WTC11 (cell line): ENCODE measurements at places on chromosomes 3 and 15.
A peak's percentile ranks its signal among the peaks of the same experiment; 100 is the strongest.

DNA sequence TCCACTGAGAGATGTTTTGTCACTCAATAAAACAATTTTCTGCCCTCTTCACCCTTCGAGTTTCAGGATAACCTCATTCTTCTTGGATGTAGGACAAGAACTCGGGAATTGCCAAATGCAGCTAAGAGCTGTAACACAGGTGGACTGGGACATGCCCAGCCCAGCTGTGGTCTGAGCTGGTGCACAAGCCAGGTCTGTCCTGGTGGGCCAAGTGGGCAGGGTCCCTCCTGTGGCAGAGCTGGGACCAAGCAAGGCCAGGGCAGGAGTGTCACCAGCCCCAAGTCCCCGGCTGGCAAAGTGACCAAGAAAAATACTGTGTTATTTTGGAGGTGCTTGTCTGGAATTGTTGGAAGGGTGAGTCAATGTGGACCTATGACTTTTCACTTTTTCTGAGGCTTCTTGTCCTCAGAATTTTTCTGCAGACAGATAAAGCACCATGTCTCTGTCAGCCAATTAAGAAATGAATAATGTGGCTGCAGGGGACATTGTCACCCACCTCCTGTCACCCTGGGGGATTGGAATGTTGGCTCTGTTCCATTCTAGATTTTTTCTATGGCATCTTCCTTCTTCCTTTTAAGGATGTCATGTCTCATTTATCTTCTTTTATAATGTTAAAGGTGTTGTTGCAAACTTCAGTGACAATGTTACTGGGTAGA is 645.2 kb upstream of the EPHA6 start:
- DNase-seq = no peak

- DNase-seq = no peak
Measured at GRCh38 chr15:94855409-94856266, 624.3 kb downstream of the MCTP2 start.

GRCh38 chr3:66463730-66464511 is 36.9 kb downstream of the LRIG1 start:
- no peak for DNase-seq

- DNase-seq = no peak
Measured at GRCh38 chr15:68328443-68328842, 50.9 kb downstream of the FEM1B start.

- DNase-seq = no peak
Measured at GRCh38 chr3:67196677-67197076, 198.6 kb downstream of the KBTBD8 start.

GRCh38 chr3:70281663-70282062 is 30.8 kb downstream of the MDFIC2 start:
- no peak for DNase-seq

DNA sequence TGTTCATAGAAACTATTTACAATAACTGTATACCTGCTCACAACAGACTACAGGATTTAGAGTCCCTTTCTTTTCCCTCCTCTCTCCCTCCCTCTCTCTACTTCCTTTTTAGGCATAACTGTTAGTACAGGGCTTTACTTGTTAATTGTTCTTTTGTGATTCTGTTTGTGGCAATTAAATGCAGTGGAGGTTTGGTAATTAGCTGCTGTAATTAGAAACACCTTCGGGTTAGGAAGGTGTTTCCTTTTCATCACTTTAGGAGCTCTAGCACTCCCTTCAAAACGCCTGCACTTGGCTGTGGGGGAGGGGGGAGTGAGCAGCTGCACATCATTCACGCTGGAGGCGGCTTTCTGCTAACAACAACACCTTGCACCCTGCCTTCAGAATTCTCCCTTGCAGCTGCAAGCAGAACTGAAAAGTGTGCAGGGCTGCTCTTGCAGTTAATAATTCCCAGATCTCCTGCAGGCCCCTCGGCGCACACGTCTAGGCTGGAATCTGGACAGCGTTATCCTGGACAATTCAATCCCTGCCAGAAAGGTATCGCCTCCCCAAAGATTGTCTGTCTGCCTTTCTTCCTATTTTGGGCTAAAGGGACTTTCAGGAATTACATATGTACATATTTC is 242.6 kb upstream of the RGMA start:
- DNase-seq = peak; percentile 69
